Astrocyte of the hippocampus (primary cell): ENCODE measurements at places on chromosomes 2 and 18.

DNA sequence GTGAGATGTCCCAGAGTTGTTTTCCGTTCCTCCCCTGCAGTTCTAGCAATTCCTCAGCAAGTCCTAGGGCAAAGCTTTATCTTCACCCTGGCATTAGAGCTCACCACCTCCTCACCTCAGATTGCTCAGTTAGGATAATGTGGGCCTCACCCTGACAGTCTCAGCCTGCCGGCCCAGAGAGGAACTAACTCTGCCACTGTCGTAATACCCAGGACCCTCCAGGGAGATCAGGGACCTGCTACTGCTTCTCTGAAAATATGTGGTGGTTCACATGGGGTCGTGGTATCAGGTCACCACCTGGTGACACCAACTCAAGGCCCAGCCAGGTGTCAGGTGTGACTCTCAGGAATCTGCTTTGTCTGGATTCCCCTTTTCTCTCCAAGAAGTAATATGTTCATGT, 120.7 kb downstream of the FEZ2 start:
- DNase-seq: no peak

- peak; percentile 32 for DNase-seq
Measured at GRCh38 chr18:51614967-51615571, 417.6 kb upstream of the MEX3C start.

GRCh38 chr18:66316701-66317100, 287.2 kb downstream of the CDH19 start:
- peak; percentile 31 for DNase-seq

DNA sequence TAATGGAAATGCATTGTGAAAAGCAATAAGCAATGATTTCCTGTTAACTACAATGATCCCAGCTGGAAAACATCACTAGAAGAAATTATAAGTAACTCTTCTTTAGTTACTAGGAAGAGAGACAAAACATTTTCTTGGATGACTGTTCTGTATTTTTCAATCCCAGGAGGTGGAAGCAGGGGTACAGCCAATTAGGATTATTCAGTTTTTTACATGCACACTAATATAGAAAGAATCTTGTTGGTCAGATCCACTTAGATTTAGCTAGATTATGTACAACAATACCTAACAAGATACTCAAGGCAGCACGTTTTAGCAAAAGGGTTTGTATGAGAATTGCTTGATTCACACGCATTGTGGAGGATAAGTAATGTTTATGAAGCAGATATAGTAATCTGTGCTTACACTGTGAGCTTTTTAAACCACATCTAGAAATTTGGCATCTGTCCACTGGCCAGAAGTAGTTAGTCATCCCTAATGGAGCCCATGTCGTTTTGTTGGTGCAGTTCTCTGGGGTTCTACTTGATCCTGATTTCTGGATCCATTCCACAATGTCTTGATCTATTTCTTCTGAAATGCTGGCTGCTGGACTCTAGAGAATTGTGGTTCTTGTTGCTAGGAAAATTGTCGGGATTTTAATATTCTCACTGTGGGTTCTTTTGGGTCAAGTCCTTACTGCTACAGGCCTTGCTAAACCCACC, 199.7 kb downstream of the ADCYAP1 start:
- peak; percentile 82 for DNase-seq

DNA sequence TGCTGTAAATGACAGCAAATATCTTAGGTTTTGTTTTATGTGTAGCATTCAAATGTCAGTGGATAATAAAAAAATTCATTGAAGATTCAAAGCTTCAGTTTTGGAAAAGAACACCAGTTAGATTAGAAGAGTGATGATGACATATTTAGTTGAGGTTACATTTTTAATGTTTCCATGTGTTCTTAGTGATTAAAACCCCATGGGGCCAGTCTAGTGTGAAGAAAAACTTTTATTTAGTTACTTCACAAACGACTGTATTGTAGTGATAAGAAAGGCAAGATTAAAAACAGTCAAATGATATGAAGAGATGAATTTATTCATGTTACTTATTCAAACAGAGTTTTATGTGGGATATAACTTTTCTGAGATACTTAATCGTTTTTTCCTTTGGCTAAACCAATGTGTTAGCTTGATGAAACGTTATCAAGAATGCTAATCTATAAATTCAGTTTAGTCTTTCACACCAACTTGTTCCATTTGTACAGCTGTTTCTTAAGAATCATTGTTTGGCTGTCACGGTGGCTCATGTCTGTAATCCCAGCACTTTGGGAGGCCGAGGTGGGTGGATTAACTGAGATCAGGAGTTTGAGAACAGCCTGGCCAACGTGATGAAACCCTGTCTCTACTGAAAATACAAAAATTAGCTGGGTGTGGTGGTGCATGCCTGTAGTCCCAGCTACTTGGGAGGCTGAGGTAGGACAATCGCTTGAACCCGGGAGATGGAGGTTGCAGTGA, 11.6 kb downstream of the BMPR2 start:
- no peak for DNase-seq

DNA sequence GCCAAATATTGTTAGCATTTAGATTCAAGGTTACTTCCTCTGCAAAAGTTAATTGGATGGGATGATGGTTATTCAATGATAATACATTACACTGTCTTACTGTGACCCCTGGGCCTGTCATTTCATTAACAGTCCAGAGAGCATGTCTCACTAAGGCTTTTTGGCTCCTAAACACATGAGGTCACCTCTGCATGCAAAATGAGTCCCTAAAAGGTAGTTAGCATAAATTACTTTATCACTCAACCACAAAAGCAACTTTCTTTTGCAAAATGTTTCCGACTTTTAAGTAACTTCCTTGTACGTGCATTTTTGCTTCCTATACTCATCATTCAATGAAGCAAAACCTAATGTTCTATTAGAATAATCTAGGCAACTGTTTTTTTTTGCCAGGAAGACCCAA, 16.8 kb upstream of the AGFG1 start:
- DNase-seq: peak; percentile 74
